ENCODE measurements at places on chromosomes 12 and 14.

DNA sequence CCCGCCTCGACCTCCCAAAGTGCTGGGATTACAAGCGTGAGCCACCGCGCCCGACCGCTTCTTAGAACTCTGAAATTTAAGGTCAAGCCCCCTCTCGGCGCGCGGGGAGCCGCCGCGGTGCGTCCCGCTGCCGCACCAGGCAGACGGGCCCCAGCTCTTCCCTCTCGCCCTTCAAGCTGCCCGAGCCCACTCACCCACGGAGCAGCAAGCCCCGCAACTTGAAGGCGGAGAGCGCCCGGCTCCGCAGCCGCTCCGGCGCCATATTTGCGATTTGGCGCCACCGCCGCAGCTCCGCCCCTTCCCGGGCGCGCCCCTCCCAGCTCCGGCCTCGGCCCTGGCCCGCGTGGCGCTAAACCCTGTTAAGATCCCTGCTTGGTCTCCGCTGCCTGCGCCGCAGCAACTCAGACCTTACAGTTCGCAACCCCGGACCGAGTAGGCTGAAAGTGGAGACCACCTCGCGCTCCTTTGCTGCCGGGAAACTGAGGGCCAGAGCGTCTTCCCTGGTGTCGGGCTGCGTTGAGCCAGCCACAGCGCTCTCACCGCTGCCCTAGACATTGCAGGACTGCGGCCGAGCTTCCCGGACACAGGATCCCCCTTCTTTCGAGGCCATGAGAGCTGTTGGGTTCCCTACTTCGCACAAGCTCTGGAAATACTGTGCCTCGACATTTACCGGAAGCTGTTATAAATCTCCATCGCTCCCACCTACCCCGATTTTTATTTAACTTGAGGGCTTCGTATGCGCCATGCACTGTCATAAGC, at the start of gene POLE2:
Gene POLE2 (minus strand): TSS at position 273 of the 759 bp plus-strand sequence. CDS start 11 bp downstream, at position 262.
- peak; percentile 64 for DNase-seq

GRCh38 chr12:39860695-39861094, 241.1 kb upstream of the ABCD2 start:
- DNase-seq: no peak

DNA sequence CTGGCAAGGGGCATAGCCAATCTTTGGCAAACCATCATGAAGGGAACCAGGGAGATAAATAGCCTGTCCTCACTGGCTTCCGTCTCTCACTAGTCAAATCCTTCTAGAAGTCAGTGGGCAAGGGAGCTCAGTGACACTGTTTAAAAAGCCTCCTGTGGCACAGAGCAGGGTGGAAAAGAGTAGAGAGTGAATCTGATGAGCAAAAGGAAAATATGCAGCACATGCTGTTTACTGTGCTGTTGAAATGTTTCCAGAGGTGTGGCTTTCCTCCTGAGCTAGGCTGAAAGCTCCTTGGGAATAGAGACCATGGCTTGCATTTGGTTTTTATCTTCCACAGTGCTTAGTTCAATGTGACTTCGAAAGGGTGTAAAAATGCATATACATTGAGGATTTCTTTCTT, 7.7 kb upstream of the DYRK2 start:
- no peak for DNase-seq

DNA sequence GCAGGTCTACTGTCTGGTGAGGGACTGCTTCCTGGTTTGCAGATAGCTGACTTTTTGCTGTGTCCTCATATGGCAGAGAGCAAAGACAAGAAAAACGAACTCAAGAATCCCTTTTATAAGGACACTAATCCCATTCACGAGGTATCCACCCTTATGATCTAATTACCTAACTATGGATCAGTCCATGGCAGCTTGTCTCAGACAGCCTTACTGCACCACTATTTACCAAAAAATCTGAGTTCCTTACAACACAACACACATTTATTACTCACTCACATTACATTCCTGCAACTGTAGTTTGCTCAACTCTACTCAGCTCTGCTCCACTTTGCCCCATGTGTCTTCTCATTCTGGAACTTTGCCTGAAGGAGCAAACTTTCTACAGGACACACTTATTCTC, 10.1 kb upstream of the SLC6A15 start:
- peak; percentile 3 for DNase-seq

- no peak for DNase-seq
These were observed 146.4 kb upstream of the ATXN7L3B start for GRCh38 chr12:74391283-74391682.

DNA sequence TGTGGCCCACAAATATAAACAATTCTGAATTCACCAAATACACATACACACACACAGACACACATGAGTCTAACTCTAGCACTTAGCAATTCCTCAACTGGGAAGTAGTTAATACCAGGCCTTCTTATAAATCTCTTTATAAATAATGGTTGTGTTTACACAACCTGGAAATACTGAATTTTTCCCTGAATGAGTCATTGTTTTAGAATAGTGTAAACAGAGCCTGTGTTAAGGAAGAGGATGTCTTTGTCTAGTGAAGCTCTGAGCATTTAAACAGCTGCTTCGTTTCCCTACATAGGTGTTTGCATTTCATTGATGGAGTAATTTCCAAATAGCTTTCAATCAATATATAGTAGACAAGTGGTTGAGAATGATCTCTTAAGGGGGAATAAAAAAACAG, 218.8 kb downstream of the BTG1 start:
- DNase-seq: peak; percentile 69

DNA sequence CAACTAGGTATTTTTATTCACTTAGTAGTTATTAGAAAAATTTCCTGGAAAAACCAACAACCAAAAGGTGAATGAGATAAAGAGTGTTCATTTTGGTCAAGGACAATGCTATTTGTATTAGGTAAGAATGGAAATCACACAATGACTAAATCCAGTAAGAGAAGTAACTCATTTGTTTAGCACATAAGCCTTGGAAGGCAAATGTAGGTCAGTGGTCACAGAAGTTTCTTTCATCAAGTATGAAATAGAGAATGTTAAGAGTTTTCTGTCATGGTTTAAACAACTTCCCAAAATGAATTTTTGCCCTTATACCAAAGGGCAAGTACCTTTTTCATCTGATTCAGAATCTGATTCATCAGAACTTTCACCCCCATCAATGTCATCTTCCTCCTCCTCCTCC, 101.7 kb downstream of the KIF21A start:
- DNase-seq: no peak

GRCh38 chr14:68767248-68767645, 25.6 kb downstream of the ZFP36L1 start:
- DNase-seq: no peak

DNA sequence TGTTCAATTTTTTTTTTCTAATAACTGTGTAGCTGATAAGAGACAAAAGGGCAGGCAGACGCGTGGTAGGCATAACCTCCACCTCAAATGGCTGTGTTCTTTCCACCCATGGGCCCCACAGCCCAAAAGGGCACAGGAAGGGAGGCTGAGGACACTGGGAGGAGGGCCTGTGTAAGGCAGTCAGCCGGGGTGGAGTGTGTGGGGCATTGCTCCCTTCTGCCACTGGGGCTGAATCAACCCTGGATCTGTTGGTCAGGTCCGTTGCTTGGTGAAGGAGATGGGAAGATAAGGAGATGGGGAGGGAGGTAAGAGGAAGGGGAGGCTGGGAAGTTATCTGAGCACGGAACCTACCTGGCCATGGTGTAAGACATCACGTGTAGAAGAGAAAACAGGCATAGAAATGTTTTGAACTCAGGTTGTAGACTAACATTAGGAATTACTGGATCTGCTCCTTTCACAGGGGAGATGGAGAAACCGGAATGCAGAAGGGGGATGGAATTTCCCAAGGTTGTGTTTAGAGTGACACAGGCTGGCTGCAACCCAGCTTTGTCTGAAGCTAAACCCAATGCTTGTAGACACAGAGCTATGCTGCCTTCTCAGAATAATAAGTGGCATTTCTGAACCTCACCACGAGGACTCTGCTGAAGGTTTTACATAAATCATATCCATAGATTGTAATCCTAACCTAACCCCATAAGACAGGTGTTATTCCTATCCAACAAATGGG, 138.5 kb upstream of the NOS1 start:
- DNase-seq: no peak

GRCh38 chr14:57746563-57746962, 119.3 kb downstream of the SLC35F4 start:
- DNase-seq: no peak

- no peak for DNase-seq
These were observed 25.6 kb upstream of the CHPT1 start for GRCh38 chr12:101671833-101672232.

DNA sequence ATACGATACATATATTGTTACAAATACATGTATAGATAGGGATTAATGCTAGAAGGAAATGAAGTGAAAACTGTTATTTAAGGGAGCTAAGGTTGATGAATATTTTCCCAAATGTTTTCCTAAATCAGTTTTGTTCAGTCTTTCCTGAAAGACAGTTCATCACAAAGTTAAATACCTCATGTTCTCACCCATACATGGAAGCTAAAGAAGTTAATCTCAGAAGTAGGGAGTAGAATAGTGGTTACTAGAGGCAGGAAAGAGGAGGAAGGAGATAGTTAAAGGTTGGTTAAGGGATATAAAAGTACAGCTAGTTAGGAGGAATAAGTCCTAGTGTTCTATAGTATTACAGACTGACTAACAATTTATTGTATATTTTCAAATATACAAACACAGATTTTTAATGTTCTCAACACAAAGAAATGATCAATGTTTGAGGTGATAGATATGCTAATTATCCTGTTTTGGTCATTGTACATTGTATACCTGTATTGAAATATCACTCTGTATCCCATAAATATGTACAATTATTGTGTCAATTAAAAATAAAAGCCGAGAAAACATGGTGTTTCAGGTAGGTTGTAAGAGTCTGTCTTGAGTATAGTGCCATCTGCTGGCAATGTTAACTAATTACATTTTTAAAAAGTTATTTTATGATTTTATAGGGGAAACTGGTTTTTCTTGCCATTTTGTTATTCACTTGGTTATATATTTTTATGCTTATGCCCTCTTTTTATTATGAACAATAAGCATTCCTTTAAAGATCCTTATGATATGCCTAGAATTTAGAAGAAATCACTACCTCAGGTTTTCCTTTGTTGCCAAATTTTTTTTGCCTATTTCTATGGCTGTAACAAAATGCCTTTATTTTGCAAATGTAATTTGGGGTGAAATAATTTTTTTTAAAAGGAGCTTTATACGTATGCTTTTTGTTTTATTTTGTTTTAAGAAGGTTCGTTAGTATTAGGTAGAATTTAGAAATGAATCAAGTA, 26.9 kb downstream of the ZDHHC17 start:
- DNase-seq: no peak

DNA sequence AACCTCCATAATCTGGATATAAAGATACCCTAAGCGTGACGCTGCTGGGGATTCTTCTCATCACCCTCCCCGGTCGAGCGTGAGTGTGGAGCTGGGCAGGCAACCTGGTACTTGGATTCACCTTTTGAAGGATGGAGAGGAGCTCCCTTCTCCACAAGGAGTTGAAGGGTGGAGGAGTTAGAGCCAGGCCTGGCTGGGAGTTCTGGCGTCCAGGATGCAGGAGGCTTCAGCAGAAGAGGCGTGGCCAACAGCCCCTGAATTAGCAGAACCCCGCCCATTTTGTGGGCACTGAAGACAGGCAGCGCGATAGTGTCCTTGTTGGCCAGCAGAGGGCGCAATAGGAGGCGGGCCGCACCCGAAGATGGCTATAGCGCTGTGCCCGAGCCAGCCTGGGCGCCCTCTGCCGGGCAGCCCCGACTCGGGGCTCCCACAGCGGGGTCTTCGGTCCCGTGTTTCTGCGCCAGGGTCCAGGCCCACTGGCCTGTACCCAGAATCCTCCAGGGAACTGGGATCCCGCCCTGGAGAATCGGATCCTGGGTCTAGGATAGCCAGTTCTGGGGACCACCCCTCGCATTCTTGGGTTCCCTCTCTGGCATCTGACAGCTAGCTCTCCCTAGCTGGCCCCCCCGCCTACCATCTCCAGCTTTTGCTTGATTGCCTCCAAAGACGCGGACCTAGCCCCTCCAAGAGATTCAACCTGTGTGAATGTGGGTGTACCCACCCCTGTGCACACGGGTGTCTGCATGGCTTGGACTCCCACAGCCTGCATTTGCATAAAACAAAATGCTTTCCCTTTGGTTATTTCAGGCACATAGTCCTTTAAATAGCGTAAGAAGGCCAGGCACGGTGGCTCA, 26.0 kb upstream of the SMUG1 start:
- peak; percentile 78 for DNase-seq

GRCh38 chr12:19148860-19149259, 19.3 kb downstream of the PLEKHA5 start:
- no peak for DNase-seq

DNA sequence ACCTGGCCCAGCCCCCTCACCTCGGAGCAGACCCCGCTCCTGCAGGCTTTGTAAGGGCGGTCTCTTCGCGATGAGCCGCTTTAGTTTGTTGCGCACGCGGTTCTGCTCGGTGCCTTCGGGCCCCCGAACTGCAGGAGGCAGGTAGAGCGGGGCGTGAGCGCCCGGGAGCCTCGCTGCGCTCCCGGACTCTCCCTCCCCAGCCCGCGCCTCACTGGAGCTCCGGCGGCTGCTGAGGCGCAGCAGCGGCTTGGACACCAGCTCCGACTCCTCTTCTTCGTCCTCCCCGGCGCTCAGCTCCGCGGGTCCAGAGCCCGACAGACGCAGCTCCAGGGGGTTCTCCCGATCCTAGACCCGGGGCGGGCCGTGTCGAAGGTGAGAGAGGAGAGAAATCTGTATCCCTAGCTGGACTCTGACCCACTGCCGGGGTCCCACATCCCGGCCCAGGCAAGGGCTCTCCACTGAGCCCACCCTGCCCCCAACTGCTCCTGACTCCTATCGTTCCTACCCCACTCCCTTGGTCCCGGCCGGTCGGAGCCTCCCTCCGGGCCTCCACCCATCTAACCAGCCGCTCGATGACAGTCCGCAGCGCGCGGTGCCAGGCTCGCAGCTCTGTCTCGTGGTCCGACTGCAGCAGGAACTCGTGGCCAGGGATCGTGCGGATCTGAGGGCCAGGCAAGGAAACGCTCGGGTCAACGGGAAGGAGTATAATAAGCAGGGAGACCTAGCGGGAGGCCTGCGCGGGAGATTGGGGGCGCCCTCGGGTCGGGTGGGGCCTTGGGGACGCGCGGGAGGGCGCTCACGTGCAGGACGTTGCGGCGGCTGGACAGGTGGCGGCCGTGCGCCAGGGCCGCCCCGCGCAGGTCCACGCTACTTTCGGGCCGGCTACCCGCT, 4.2 kb downstream of the ARHGAP9 start:
- DNase-seq: no peak

- peak; percentile 49 for DNase-seq
These were observed 169.2 kb upstream of the PLXNC1 start for GRCh38 chr12:93979189-93979588.

DNA sequence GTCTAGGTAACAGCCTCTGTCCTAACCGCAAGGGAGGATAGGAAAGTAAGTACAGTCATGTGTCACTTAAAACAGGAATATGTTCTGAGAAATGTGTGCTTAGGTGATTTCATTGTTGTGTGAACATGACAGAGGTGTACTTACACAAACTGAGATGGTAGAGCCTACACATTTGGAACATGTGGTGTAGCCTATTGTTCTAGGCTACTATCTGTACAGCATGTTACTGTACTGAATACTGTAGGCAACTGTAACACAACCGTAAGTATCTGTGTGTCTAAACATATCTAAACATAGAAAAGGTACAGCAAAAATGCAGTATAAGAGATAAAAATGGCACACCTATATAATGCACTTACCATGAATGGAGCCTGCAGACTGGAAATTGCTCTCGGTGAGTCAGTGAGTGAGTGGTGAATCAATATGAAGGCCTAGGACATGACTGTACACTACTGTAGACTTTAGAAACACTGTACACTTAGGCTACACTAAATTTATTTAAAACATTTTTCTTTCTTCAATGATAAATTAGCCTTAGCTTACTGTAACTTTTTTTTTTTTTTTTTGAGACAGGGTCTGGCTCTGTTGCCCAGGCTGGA, 13.2 kb upstream of the MDM2 start:
- DNase-seq: peak; percentile 79

Data from fibroblast of lung (primary cell).